ENCODE measurements at places on chromosomes 6 and 20.
A peak's percentile ranks its signal among the peaks of the same experiment; 100 is the strongest.

GRCh38 chr6:80425089-80425823 lies 318.8 kb downstream of the BCKDHB start:
- DNase-seq, result peak; percentile 90

DNA sequence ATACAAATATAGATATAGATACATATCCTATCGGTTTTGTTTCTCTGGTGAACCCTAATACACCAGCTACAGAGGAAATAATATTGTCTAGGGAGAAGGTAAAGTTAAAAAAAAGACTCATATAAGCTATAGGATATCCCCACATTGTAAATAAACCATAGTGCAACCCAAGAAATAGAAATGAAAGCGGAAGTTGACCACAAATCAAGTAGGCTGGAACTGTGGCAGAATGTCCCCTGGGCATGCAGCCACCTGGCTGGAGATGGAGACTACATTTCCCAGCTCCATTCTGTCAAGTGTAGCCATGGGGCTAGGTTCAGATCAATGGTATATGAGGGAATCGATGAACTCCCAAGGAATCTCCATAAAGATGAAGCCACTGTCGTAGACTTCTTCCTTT lies 70.1 kb upstream of the RPS6KA2 start:
- DNase-seq, result no peak

DNA sequence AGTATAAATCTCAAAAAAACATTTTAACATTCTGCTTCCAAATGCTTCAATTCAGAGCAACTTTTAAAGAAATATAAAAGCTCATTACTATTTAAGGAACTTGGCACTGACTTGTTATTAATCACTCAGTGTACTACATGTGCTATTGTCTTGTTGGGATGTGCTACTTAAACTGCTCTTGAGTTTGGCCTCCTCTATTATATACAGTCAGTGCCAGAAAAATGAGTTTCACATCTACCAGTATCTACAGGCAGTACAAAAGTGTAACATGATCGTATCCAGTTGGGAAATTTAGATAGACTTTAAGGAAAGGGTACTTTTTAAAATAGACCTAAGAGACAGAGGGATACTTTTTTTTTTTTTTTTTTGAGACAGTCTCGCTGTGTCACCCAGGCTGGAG lies 627.3 kb upstream of the SLC35B3 start:
- DNase-seq, result no peak

GRCh38 chr6:64680446-64680845 lies 1026.6 kb downstream of the EYS start:
- peak; percentile 84 for DNase-seq

GRCh38 chr6:108966855-108967755 lies 118.9 kb downstream of the ARMC2 start:
- DNase-seq, result peak; percentile 61

DNA sequence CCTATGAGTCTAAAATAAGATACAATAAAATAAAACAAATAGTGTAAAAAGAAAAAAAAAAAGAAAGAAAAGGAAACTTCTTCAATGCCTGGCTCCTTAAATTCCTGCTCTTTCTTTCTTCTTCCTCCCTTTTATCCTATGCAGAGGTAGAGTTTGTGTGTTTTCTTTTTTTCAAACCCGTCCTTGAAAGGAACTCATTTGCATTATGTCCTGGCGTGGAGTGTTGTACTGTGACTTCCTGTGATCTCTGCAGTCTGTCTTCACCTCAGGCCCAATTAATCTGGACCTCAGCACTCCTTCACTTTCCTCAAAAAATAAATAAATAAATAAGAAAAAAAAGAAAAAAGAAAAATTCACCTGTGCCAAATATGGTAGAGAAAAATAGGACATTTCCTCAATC lies 541.9 kb upstream of the SPTLC3 start:
- no peak for DNase-seq

GRCh38 chr6:112929641-112930040 lies 582.5 kb downstream of the RFPL4B start:
- peak; percentile 26 for DNase-seq

DNA sequence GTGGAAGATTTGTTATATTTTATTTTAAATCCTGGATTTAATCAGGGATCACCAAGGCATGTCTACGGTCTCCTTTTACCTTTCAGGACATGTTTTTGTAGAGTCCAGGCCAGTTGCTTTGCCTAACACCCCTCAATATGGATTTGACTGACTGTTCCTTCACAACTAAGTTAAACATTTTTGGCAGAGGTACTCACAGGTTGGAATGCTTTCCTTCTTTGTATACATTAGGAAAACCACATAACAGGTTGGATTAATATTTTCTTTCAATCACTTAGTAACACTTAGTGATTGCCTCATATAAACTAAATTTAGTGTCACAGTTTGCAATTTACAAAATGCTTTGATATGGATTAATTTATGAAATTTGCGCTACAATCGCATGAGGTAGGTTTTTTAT lies 64.5 kb downstream of the IPCEF1 start:
- DNase-seq, result no peak

DNA sequence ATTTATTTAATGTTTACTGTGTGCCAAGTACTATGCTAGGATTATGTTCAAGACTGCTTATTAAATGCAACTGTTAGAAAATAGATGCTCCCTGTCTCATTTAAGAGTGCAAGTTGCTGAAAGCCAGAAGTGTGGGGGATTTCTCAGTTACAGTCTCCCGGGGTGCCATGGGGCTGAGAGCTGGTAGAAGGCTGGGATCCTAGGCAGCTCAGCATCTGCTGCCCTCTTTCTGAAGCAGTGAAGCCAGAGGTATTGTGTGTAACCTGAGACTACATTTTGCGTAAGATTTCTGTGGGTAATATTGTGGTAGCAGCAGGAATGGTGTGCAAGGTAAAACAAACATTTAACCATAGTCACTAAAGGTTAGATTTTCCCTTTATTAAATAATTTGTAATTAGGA lies 120.6 kb downstream of the AKAP7 start:
- peak; percentile 74 for DNase-seq

DNA sequence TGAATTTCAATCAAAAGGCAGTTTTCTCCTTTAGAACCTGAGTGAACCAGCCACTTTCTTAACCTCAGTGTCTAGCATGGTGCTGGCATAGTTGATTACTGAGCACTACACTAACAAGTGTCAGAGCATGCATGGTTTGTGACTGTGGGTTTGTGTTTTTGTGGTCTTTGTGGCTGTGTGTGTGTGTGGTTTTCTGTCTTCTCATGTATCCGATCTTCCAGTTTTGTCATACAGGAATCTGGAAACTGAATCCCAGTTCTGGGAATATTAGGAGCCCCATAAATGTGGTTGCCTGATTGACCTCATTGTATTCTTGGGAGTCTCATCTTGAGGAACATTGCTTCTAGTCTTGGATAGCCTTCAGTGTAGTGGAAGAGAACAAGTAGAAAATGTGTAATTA lies 73.7 kb downstream of the ESR1 start:
- DNase-seq, result no peak

DNA sequence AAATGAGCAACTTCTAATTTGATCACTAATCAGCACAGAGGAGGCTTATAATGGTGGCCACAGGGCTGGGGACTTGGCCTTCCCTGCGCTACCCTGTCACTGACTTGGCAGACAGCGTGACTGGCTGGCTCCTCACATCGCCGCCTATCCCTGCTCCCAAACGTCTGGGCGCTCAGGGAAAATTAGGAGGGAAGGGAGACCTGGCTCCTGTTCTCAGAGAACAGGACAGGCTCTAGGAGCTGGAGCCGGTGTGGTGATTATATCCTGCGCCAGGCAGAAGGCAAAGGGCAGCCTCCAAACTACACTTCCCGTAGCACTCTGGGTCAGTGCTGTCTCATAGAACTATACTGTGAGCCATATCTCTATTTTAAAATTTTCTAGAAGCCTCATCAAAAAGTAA lies 53.4 kb downstream of the VEGFA start:
- DNase-seq, result no peak

GRCh38 chr20:41183391-41183790 lies 46.0 kb downstream of the PLCG1 start:
- no peak for DNase-seq

- no peak for DNase-seq
Measured at GRCh38 chr20:24366336-24367004, 103.0 kb upstream of the SYNDIG1 start.

DNA sequence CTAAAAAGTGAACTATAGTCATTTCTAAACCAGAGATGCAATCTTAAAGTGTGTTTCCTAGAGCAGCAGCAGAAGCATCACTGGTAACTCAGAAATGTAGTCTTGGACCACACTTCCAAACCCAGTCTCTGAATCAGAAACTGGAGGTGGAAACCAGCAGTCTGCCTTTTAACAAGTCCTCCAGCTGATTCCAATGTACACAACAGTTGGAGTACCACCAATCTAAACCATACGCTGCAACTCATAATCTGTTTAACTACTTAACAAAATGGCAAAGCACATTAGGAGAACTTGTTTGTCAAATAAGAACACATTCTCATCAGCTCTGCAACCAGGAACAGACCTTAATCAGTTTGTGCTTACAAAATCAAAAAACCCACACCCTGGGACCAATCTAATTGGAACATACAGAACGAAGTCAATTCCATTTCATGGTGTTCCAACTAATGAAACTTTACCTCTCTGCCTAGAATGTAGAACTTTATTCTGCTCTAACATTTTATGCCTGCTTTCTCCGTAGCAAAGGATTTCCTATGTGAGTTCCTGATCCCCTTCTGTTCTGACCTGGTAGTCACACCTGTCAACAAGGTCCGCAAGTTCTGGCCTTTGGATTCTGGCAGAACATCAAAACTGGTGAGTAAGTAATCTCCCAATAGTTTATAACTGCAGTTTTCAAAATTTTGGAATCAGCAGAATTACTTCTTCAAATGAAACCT lies 390.4 kb downstream of the HTR1B start:
- DNase-seq, result peak; percentile 40

DNA sequence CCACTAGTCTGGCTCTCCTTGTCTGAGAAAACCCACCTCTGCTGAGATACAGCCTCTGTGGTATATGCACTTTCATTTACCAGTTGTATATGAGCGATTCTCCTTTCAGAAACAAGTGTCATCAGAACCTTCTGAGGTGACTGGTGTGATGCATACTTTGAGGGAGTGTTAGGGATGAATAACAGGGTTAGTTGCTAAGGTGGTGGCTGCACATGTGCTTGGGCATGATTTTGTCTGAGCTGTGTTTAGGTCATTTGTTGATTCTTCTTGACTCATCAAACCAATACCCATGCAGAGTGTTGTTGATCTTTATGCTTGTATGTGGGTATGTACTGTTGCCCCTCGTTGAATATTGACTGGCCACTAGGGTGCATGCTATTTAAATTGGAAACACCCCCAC lies 25.7 kb downstream of the DTD1 start:
- DNase-seq, result no peak

DNA sequence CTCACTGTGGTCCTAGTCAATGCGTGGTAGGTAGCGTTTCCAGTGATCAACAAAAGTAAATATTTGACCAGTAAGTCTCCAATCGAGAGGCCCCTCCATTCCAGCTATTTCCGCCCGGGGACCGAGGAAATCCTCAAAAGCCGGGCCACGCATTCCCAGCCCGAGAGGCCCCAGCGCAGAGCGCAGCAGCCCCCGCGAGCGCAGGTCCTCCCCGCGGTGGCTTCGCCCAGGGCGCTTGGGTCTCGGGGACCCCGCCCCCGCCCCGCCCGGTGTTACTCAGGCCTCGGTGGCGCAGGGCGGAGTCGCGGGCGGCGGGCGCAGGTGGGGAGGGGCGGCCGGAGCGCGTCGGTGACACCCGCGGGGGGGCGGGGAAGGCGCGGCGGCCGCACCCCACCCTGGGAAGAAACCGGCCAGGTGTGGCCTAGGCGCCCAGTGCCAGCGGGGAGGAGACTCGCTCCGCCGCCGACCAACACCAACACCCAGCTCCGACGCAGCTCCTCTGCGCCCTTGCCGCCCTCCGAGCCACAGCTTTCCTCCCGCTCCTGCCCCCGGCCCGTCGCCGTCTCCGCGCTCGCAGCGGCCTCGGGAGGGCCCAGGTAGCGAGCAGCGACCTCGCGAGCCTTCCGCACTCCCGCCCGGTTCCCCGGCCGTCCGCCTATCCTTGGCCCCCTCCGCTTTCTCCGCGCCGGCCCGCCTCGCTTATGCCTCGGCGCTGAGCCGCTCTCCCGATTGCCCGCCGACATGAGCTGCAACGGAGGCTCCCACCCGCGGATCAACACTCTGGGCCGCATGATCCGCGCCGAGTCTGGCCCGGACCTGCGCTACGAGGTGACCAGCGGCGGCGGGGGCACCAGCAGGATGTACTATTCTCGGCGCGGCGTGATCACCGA lies at the start of gene DSP:
DSP (plus strand) TSS at position 497 of the 890 bp plus-strand sequence; CDS start at position 742, 245 bp downstream.
- DNase-seq, result peak; percentile 32

- DNase-seq, result no peak
Measured at GRCh38 chr6:159181914-159182313, 12.7 kb downstream of the FNDC1 start.

- DNase-seq, result peak; percentile 76
Measured at GRCh38 chr20:37726971-37727956, 33.4 kb downstream of the CTNNBL1 start.

- no peak for DNase-seq
Measured at GRCh38 chr20:9141921-9142320, 73.0 kb downstream of the PLCB4 start.

DNA sequence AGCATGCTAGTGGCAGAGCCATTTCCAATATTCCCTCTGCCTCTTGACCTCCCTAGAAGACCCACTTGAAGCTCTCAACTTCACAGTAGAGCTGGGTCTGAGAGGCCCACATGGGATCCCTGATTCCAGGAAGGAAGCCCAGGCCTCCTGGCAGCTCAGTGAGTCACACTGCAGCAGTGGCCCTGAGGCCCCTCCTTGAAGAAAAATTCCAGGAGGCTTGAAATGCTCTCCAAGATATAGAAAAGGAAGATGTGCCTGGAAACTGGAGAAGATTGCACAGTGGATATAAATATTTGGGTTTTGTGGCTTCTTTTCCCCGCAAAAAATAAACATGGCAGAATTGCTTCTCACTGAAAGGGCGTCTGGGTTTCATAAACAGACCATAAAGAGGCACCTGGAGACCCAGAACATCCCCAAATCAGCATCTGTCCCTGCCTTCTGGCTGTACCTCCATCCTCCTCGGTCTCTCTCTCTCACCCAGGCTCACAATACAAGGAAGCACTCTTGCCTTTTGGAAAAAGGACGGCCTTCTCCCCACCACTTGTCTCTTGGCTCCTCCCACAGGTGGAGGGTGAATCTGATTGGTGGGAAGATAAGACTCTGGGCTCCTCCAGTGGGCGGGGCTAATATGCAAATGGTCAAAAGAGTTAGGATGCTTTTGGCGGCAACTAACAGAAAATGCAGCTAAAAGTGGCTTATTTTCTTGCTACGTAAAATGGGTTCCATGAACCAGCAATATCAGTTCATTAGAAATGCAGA lies 200.0 kb upstream of the SULF2 start:
- DNase-seq, result peak; percentile 26

Measured in choroid plexus epithelial cell (primary cell).